ENCODE measurements at places on chromosomes 3 and 15. TPM values are rescaled to one million over a fixed set of nuclear protein-coding genes. Genes with fewer than 3 reads are reported as not detected.

The GRAMD2A gene
- polyA plus RNA-seq = 1.6 TPM

The NBEAL2 gene
- polyA plus RNA-seq = 211 TPM

The ACOX2 gene
- 13.9 TPM for polyA plus RNA-seq

The TPRG1 gene
- 61.0 TPM for polyA plus RNA-seq

The MRPL47 gene
- 45.4 TPM for polyA plus RNA-seq

The CLSTN2 gene
- 0.20 TPM for polyA plus RNA-seq

The FES gene
- 4.8 TPM for polyA plus RNA-seq

The SPINK8 gene
- 1.2 TPM for polyA plus RNA-seq

The ANKRD34C gene
- not detected for polyA plus RNA-seq

The GOLGA8T gene
- not detected for polyA plus RNA-seq

The STRIT1 gene
- polyA plus RNA-seq = not detected

The ZMYND10 gene
- 0.29 TPM for polyA plus RNA-seq

The TAGLN3 gene
- 0.06 TPM for polyA plus RNA-seq

The HDC gene
- 1.5 TPM for polyA plus RNA-seq

The STAB1 gene
- 30.5 TPM for polyA plus RNA-seq

The SLC28A1 gene
- 0.08 TPM for polyA plus RNA-seq

The RASGRF1 gene
- polyA plus RNA-seq = 0.02 TPM

The LEKR1 gene
- polyA plus RNA-seq = 0.33 TPM

The GOLGA8M gene
- 0.43 TPM for polyA plus RNA-seq

The HRG gene
- polyA plus RNA-seq = 0.05 TPM

The DGKG gene
- 1.6 TPM for polyA plus RNA-seq

The SEMA3G gene
- 1.7 TPM for polyA plus RNA-seq

The USP4 gene
- 28.5 TPM for polyA plus RNA-seq

The CELF6 gene
- 1.0 TPM for polyA plus RNA-seq

The CHRD gene
- polyA plus RNA-seq = 2.2 TPM

The GPR171 gene
- polyA plus RNA-seq = 0.52 TPM

The SAXO2 gene
- polyA plus RNA-seq = 2.3 TPM

The FAM174B gene
- polyA plus RNA-seq = 7.3 TPM

The DZIP1L gene
- 2.3 TPM for polyA plus RNA-seq

The LRRIQ4 gene
- polyA plus RNA-seq = not detected

The PLSCR5 gene
- polyA plus RNA-seq = not detected

The INKA1 gene
- polyA plus RNA-seq = 26.3 TPM

The FBXO40 gene
- polyA plus RNA-seq = not detected

The TMEM212 gene
- not detected for polyA plus RNA-seq

The IFT122 gene
- 6.2 TPM for polyA plus RNA-seq
